Stimulated activated CD8-positive, alpha-beta memory T cell treated with anti-CD3 and anti-CD28 coated beads, Interleukin-12 subunit alpha, Interleukin-12 subunit beta, amount 100 ng/mL, for 4 hours (primary cell): ENCODE measurements at places on chromosomes 11 and 22.

DNA sequence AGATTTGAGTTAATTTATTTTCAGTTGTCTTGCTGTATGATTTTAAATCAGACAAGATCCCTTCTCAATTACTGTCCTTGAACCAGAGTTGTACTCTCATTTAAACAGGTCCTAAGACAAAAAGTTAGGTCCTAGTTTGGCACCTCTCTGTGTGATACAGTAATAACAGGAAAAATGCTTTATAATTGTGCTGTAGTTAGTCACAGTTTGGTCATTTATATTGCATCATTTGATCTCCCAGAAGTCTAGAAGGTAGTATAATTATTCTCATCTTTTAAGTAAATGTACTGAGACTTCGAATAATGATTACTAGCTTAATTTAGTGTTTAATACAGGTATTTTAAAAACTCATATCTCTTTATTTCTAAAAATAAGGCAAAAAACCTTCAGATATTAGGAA, 18.1 kb upstream of the LUZP2 start:
- no peak for DNase-seq

GRCh38 chr22:32874976-32875375, 73.5 kb downstream of the TIMP3 start:
- DNase-seq = no peak

DNA sequence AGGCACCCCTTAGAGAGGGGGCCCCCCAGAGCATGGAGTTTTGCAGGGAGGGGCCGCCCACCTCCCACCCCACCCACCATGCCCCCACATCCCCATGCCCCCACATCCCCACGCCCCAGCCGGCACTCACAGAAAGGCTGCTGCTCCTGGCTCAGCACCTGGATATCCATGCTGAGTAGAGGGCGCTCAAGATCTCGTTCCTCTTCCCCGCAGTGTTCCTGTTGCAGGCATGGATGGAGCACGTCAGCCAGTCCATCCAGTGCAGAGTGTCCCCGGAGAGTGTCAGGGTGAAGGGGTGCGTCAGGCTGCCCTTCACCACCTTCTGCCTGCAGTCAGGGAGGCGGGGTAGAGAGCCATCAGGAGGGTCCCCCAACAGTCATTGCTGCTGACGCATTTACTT, 156.2 kb downstream of the CRYBB2 start:
- no peak for DNase-seq

GRCh38 chr11:130448416-130449309, at the start of gene ADAMTS15:
Gene ADAMTS15 (plus strand): TSS chr11:130448645. CDS start chr11:130448974, 329 bp downstream.
- DNase-seq = no peak

DNA sequence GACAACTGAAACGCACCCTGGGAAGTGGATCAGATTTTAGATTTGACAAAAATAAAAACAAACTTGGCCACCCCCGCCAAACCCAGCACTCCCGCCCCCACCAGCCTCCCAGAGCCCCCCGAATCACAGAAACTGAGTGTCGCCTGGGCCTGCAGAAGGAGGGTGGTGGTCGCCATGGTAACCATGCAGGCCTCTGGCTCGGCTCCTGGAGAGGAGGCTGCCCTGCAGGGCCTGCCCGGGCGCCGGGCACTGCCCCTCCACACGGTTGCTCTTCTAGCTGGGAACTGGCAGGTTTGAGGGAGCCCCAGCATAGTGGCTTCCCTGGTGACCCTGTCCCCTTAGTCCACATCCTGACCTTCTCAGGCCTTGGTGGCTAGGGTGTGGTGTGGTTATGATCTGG, 19.3 kb downstream of the CACNA1I start:
- no peak for DNase-seq

DNA sequence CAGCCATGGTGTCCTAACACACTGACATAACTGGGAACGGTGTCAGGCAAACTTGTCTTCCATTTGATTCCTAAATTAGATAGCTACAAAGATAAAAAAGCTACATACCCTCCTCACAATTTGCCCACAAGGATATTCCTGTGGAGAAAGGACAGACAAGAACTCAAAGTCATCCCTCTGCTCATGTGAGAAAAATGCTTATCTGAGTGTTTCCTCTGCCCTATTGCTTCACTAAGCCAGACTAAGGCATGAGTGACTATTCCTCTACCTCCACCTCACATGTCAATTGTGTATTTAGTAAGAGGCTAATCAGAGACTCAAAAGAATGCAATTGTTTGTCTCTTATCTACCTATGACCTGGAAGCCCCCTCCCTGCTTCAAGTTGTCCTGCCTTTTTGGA, 247.7 kb downstream of the DDX10 start:
- DNase-seq = no peak

DNA sequence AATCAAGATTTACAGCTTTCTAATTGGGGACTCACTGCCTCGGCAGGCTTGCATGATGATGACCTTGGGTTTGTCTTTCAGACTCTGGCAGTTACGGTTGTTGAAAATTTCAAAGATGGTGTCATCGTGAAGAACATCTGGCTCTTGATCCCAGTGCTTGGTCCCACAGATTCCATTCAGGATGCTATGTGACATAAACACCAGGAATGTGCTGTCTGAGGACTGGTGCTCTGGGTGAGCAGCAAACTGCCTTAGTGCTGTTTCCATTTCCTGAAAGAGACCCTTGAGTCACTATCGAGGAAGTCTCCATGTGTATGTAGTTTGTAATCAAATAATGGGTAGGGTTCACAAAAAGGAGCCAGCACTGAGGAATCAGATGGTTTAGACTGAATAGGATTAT, 7.1 kb downstream of the CASP12 start:
- DNase-seq = no peak

DNA sequence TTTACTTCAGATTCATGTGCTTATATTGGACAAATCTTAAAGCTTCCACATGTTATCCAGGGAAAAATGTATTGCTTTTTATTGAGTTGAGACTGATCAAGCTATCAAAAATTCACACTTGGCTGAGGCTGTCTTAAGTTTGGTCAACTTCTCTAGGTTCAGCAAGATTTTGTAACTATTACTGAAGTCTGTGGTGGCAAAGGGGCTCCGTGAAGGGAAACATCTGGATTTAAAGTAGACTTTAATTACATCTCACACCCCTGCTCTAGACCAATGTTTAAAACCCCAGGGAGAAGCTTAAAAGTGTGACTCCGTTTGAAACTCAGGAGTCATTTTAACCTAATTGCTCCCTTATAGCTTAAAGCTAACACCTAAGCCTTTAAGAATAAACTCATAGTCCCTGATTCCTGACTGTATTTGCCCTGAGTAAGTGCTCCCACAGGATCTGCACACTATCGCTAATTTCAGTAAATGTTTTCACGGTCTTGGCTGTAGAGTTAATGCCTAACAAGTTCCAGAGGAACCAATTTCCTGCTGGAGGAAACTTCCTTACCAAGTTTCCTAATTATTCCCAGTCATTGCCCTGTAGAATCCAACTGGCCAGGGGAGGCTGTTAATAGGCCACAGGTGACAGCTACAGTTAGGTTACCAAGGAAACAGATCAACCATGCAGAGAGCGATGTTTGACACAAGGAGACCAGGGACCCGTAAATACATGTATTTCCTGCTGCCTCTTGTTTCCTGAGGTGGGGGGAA, 40.5 kb downstream of the OR10A6 start:
- no peak for DNase-seq

DNA sequence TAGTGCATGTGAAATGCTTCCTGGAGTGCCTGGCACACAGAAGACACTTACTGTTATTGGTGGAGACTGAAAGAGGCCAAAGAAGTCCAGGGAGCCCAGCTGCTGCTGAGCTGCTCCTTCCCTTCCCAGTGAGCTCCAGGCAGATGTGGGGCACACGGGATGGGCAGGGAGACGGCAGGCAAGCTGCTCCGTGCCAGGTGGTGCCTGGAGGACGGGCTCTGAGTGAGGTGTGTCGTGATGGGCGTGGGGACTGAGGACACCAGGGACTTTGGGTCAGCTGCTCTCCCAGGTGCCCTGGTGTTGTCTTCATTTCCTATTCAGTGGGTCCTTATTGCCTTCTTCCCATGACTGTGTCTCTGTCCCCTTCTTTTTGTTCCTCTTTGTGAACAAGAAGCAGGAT, 19.5 kb downstream of the TAB1 start:
- DNase-seq = no peak

DNA sequence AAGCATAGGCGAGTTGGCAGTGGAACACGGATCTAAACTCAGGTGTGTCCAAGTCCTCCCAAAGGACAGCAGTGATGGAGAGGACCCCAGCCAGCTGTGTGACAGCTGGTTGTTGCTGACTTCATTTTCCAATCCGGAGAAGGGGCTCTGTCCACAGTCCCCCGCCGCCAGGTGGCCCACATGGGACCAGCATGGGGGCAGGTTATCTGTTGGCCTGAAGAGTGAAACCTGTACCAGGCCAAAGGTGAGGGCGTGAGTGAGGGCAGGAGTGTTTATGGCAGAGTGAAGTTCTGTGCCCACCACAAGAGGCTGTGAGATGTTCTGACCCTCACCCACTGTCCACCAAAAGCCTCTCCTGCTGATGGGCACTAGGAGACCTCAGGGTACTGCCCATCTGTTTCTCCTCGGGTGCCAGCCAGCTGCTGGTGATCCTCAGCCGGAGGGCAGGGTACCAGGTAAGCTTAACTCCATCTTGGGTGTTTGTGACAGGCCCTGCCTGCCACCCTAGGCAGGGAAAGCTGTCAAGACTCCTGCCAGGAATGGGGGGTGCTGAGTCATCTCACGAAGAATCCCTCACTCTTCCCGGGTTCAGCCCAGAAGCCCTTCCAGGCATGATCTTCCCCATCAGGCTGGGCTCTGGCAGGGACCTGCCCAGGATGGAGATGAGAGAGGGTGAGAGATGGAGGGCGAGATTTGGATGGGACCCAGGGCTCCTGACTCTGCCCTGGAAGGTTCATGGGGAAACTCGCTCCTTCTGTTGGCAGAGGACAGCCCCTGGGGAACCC, 15.5 kb upstream of the TAB1 start:
- no peak for DNase-seq

DNA sequence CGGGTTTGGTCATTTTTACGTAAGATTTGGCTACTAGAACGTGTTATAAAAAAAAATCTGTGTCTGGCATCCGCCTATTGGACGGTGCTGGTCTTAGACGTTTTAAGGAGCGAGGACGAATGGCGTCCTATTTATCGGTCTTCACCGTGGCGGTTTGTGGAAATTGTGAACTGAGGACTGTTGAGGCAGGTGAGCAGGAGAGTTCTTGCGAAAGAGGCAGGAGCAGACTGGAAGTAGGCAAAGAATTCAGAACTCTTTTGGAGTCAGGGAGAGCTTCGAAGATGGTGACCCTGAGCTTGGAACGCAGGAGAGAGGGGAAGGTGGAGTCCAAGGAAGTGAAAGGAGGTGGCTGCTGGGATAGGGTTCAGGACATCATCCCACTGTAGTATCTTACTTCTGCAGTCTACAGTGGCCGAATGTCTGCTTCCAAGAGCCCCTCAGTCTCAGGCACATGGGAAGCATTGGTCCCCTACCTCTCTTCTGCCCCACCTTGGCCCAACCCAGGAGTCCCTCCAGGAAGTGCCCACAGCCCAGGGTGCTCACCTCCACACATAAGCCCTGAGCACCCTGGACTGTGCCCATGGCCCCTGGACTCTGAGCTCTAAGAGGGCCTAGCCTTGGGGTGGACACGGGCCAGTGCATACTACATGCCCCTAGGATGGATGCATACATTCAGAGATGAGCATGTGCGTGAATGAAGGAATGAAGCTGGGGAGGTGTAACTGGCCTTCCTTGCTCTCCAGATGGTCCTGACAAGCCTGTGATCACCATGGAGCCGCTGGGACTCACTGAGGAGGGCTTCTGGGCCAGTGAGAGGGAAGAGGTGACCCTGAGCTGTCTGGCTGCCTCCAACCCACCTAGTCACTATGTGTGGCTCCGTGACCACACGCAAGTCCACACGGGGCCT, 3.7 kb downstream of the VSIG10L2 start:
- DNase-seq = no peak

- no peak for DNase-seq
Measured at GRCh38 chr11:94196363-94196762, 67.7 kb downstream of the PANX1 start.

DNA sequence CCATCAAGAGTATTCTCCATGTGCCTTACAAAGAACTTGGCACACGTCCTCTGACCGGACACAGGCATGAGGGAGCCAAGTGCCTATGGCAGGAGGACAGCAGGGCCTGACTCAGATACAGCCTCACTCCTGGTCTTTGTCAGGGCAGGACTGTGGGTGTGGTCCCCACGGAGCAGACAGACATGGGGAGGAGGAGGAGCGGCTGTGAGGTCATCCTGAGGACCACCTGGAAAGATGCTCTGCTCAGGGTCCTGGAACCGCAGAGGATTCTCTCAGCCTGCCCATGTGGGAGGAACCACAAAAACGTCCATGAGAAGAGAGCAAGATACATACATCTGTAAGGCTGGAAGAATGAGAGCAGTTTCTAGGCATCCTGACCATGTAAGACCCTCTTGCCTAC, 576.3 kb downstream of the BRD1 start:
- DNase-seq = no peak

DNA sequence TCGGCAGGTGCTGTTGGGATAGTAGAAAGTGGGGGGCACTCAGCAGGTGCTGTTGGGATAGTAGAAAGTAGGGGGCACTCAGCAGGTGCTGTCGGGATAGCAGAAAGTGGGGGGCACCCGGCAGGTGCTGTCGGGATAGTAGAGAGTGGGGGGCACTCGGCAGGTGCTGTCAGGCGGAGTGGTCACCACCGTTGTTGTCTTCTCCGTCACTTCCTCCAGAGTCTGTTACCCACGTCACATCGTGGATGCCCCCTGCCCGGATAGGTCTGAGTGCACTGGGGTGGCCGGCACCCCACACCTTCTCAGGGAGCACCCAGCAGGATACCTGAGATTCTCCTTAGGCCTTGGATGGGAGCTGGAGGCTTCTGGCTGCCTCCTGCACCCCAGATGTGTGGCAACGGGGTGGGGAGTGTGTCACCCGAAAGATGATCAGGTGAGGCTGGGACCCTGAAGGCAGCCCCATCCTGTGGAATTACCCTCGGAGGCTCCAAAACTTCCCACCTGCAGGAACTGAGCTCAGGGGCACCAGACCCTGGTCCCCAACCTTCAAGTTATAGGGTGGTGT, 24.1 kb upstream of the KRTAP5-7 start:
- DNase-seq = no peak

DNA sequence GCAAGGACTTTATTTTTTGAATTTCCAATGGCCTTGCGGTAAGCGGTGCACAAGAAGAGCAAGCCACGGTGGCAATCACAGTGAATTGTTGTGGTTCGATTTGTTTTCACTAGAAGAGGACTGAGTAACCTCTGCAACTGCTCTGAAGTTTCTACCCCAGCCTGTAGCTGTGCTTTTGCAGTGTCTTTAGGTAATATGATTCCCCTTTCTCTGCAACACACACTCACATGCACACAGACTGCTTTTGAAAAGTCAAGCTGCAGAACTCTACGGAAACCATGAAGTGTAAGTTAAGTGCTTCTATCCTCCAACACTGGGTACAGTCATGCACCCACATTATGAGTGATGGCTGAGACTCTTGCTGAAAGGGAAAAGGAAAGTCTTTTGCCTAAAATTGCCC, 38.4 kb downstream of the CD44 start:
- DNase-seq = no peak

DNA sequence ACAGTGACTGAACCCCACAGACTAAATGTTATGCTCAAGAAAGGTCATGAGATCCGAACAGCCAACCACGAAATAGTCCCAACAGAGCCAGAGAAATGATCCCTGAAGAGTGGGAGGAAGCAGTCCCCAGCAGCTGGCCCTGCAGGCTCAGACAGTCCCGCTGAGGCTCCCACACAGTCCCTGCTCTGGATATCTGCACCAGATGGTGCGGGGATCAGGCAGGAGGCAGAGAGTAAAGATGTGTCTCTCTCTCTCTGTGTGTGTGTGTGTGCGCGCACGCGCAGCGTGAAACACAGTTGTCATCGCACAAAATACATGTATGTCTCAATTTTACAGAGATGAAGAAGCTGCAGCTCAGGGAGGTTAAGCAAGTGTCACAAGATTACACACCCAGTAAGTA, 27.9 kb downstream of the GUCY1A2 start:
- DNase-seq = no peak

GRCh38 chr11:34405079-34405858, 33.5 kb upstream of the CAT start:
- no peak for DNase-seq
